Fibroblast of the aortic adventitia (primary cell): ENCODE measurements at places on chromosomes 2 and 18. TPM values are rescaled to one million over a fixed set of nuclear protein-coding genes. Genes with fewer than 3 reads are reported as not detected.

Gene SULT1C2
- total RNA-seq, result 0.27 and 2.6 TPM in 2 replicates

Gene PSMG2
- total RNA-seq, result 58.0 and 126 TPM in 2 replicates

Gene TGFA
- total RNA-seq, result not detected in 2 replicates

Gene REG3G
- total RNA-seq, result not detected in 2 replicates

Gene UGT1A4
- total RNA-seq, result not detected in 2 replicates

Gene PRKAG3
- 0.18 and 0.41 TPM in 2 replicates for total RNA-seq

Gene CRYGC
- total RNA-seq, result not detected in 2 replicates

Gene RGPD5
- total RNA-seq, result 15.5 and 18.2 TPM in 2 replicates

Gene LYG2
- not detected in 2 replicates for total RNA-seq

Gene DDX1
- total RNA-seq, result 110 and 114 TPM in 2 replicates

Gene CAPN13
- not detected in 2 replicates for total RNA-seq

Gene HOXD10
- not detected in 2 replicates for total RNA-seq

Gene SLC23A3
- total RNA-seq, result 1.6 and 3.1 TPM in 2 replicates

Gene FAP
- total RNA-seq, result 150 and 228 TPM in 2 replicates
